ENCODE measurements at places on chromosomes 12 and 14.
A peak's percentile ranks its signal among the peaks of the same experiment; 100 is the strongest.

GRCh38 chr14:42626986-42627385 lies 1020.3 kb downstream of the LRFN5 start:
- DNase-seq: no peak

- DNase-seq: peak; percentile 86
Measured at GRCh38 chr12:99984271-99985128, at the start of gene ANKS1B. ANKS1B (minus strand) TSS chr12:99984936; CDS start chr12:99984237, 699 bp downstream.

DNA sequence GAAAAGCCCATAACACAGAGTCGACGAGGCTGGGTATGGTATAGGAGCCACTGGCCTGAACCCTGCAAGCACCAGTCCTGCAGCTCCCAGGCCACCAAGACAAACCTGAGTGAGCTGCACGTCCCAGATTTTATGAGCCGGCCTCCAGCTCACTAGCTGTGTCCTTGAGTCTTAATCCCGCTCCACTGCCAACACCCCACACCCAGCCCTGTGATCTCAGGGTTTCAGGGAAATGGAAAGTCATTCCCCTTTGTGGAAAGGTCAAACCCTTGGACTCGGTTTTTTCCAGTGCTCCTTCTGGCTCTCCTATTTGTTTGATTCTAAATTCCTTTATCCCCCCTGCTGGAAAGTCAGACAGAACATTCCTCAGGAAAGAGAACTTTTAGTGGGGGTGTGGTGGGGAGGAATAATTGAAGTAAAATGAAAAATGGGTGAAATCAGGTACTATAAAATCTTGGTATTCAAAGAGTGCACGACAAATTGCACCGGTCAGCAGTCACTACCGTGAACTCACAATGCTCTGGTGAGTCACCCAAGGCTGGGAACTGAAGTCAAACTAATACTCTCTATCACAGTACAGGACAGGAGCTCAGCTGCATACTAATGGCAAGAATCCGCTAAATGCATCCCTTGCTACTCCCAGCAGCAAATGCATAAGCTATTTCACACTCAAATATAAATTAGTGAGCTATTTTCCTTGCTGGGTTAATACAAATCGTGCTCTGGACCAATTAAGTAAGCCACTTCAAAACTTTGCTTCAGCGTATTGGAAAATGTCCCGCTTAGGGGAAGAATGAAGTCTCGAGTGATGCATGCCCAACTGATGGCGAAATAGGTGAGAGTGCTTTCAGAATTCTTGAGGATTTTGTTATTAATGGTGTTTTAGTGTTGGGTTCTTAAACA lies 9.0 kb downstream of the PITPNM2 start:
- peak; percentile 70 for DNase-seq

DNA sequence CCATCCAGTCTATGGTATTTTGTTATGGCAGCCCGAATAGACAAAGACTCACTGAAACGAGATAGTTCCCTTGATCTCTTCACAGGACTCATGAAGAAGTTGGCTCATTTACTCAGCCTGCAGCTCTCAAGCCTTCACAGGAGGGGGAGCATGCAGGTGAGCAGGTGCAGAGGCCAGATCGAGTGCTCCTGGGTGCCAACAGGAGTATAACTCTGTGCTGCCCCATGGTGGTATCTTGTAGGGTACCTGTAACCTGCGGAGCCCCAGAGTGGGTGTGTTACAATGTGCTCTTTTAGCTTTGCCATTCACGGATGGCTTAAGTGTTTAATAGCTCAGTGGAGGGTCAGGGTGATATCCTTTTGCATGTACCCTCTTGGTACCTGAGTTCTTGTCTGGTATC lies 159.5 kb downstream of the METTL25 start:
- no peak for DNase-seq

- no peak for DNase-seq
Measured at GRCh38 chr14:93772263-93772662, 16.0 kb downstream of the PRIMA1 start.

DNA sequence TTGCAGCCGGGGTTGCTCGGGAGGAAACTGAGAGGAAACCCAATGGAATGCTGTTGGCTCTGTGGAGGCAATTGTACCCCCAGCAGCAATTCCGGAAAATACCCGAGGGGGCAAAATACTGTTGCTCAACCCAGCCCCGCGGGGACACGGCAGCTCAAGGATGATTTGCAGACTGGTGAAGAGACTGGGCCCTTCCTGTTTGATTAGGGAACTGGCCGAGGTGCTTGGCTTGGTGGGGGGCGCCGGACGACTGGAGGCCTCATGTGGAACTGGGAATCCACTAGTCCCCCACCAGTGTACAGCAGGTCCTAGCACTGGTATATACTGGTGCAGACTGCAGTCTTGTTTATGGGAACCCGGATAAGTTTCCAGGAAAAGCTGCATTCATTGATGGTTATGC lies 10.3 kb upstream of the RNASE12 start:
- no peak for DNase-seq

GRCh38 chr12:615620-616019 lies 47.6 kb downstream of the NINJ2 start:
- no peak for DNase-seq

GRCh38 chr14:69289811-69290520 lies 30.0 kb downstream of the GALNT16 start:
- DNase-seq: no peak

DNA sequence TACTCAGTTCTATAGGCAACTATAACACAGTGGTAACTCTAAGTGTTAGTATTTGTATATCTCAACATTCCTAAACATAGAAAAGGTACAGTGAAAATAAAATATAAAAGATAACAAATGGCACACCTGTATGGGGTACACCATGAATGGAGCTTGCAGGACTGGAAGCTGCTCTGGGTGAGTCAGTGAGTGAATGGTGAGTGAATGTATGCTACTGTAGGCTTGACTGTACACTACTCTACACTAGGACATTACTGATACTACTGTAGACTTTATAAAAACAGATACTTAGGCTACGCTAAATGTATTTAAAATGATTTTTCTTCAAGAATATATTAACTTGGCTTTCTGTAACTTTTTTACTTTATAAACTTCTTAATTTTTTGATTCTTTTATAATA lies 25.5 kb downstream of the TEAD4 start:
- no peak for DNase-seq

DNA sequence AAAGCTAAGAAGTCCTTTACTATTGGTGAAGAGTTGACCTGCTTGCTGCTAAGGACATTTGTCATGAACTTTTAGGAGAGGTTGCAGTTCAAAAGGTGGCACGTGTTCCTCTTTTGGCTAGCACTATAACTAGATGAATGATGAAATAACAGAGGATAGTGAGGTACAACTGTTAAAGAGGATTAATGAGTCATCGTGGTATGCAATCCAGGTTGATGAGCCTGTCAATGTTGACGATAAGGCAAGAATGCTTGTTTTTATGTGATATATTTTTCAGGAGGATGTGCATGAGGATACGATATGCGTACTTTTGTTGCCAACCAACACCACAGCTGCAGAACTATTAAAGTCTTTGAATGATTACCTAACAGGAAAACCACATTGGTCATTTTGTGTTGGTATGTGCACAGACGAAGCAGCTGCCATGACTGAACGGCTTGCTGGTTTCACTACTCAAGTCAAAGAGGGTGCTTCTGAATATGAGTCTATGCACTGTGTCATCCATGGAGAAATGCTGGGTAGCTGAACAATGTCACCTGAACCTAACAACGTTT lies 10.6 kb downstream of the CEP128 start:
- no peak for DNase-seq

- no peak for DNase-seq
Measured at GRCh38 chr12:124020514-124020949, 47.5 kb downstream of the ZNF664 start.

DNA sequence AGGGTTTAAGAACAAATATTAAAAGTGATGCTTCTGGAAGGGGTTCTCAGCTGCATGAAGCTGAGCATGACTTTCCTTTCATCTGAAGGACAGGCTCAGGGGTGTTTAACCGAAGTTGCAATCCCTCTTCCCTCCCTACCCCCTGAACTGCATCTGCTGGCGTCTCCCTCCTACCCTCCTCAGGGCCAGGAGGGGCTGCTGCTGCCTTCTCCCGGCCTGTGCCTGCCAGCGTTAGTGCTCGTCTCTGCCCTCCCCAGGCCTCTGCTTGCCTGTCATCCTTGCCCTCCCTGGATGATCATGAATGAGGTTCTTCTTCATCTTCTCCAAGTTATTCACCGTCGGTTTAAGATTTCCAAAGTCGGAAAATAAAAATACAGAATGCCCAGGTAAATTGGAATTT lies 12.2 kb downstream of the SMOC1 start:
- DNase-seq: no peak

GRCh38 chr12:86712425-86712843 lies 456.2 kb upstream of the MGAT4C start:
- no peak for DNase-seq

GRCh38 chr12:42447371-42447786 lies 121.4 kb downstream of the PPHLN1 start:
- no peak for DNase-seq

DNA sequence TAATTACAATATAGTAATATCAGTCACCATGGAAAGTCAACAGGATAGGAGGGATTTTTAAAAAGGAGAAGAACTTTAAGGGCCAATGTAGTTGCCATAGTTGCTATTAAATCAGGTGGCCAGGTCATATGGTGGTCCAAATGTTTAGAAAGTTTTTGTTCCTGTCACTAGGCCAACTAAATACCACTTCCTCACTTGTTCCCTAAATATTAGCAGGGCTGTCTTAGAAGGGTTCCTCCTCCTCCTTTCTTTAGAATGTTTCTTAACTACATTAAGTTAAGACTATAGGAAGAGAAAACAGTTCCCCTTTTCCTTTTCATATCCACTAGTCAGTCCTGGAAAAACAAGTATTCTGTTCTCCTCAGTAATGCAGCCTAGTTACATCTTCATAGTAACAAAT lies 50.3 kb downstream of the MON2 start:
- DNase-seq: no peak

DNA sequence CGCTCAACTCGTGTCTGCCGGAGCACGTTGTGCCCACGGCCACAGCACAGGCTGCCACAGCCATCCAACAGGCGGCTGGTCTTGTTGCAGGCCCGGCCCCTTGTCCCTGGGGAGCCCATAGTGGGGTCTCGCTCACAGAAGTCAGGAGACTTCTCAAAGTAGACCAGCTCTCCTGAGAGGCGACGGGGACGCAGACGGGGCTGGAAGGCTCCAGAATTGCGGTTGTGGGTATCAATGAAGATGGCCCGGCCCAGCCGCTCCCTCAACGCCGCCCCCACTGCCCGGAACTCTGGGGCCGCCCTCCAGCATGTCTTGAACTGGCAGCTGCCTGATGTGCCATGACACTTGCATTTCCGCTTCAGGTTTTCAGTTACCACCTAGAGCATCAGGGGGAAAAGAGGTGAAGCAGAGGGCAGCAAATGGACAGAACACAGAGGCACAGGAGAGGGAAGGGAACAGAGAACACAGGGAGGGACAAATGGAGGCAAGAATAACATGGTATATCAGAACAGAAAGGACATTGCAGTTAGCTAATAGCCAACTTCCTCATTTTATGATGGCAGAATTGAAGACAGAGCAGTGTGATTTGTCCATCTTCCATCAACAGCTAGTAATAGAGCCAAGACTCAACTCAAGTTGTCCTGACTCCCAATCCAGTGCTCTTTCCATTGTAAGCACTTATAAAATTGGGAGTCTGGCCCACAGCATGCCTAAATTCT lies 5.2 kb downstream of the WNT10B start:
- no peak for DNase-seq

- DNase-seq: no peak
Measured at GRCh38 chr12:7609495-7609894, 56.2 kb downstream of the APOBEC1 start.

DNA sequence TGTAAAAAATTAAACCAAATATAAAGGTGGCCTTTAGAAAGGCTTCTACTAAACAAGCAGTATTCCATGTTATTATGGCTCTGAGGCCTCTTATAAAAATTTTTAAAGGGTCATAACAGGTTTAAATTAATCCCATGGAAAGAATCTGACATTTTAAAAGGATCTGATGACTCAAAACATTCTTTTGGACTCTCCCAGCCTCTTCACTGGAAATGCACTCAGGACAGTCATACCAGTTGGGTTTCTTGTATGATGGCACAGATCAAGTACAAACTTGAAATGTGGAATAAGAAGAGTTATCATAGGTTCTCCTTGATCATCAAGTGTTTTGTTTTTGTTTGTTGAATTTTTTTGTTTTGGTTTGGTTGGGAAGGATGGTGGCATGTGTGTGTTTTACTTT lies 50.8 kb downstream of the PPP2R5E start:
- DNase-seq: no peak

Measured in WERI-Rb-1 (cell line).